ENCODE measurements at places on chromosomes 3 and 15. TPM values are rescaled to one million over a fixed set of nuclear protein-coding genes. Genes with fewer than 3 reads are reported as not detected.

The SYNPR gene
- total RNA-seq = not detected

The KBTBD13 gene
- total RNA-seq = not detected

- H3K27me3 ChIP-seq = no peaks in the 10 kb centered on the region
- DNase-seq = no peak
- peaks cover 5% of the 10 kb centered on the region for H3K4me1 ChIP-seq
Measured at GRCh38 chr15:77798847-77799246, 166.1 kb upstream of the LINGO1 start.

- DNase-seq = no peak
- no peak overlapping the region for H3K27ac ChIP-seq
- H3K27me3 ChIP-seq = peaks cover 3% of the 10 kb centered on the region
- H3K4me3 ChIP-seq = no peak overlapping the region
- no peaks in the 10 kb centered on the region for H3K36me3 ChIP-seq
Measured at GRCh38 chr3:37963635-37964034, 27.0 kb upstream of the VILL start.

The FAM107A gene
- not detected for total RNA-seq
